ENCODE measurements at places on chromosomes 13 and 19.

DNA sequence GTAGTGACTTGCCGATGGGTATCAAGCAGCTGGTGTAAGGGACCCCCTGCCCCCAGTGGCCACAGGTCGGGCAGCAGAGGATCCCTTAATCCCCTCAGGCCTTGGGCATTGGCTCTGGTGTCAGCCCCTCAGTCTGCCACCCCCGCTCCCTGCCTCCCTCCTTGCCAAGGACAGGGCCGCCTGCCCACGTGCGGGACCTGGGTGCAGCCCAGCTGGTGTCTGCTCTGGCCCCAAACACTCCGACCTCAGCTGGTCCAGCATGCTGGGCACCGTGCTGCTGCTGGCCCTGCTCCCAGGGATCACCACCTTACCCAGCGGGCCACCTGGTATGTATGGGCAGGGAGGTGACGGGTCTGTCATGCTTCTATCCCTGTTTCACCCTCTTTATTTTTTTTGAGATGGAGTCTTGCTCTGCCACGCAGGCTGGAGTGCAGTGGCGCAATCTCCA is at the start of gene TGFBR3L:
Gene TGFBR3L, plus strand, starts transcription at position 233 of the 448 bp plus-strand sequence.
- no peak for DNase-seq

DNA sequence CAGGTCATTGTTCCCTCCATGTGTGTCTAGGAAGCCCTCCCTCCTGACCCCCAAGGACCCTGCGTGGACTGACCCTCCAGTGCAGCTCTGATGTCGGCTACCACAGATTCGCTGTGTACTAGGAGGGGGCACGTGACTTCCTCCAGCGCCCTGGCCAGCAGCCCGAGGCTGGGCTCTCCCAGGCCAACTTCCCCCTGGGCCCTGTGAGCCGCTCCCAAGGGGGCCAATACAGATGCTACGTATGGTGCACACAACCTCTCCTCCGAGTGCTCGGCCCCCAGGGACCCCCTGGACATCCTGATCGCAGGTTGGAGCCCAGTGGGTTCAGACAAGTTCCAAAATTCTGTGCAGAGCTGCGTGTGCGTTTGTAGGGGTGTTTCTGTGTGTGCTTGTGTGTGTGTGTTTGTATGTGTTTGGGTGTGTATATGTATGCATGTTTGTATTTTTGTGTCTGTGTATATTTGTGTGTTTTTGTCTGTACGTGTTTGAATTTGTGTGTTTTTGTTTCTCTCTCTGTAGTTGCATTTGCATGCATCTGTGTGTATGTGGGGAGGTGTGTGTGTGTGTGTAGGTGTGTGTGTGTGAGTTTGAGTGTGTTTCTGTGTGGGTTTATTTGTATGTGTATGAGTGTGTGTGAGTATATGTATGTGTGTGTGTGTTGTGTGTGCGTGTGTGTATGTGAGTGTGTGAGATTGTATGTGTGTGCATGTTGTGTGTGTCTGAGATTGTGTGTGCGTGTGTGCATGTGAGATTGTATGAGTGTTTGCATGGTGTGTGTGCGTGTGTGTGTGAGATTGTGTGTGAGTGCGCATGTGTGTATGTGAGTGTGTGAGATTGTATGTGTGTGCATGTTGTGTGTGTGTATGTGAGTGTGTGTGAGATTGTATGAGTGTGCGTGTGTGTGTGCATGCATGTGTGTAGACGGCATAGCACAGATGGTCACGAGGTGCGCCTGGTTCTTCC is 21.4 kb upstream of the LILRA2 start:
- no peak for DNase-seq

DNA sequence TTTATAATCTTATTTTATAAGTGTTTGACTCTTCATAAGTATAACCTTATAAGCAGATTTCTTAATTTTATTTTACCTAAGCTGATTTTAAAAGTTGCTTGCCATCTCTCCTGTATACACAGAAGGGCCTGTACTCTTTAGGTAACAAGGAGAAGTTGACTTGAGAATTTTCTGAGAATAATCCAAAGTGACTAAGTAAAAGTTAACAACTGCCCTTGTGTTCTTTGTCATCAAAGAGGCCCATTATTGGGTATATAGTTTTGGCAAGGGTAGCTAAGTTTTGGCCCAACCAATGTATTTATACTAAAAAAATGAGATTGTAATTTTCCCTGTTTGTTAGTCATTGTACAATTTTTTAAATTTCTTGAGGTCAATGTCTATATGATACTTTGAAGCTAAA is 3.2 kb downstream of the LCP1 start:
- no peak for DNase-seq

DNA sequence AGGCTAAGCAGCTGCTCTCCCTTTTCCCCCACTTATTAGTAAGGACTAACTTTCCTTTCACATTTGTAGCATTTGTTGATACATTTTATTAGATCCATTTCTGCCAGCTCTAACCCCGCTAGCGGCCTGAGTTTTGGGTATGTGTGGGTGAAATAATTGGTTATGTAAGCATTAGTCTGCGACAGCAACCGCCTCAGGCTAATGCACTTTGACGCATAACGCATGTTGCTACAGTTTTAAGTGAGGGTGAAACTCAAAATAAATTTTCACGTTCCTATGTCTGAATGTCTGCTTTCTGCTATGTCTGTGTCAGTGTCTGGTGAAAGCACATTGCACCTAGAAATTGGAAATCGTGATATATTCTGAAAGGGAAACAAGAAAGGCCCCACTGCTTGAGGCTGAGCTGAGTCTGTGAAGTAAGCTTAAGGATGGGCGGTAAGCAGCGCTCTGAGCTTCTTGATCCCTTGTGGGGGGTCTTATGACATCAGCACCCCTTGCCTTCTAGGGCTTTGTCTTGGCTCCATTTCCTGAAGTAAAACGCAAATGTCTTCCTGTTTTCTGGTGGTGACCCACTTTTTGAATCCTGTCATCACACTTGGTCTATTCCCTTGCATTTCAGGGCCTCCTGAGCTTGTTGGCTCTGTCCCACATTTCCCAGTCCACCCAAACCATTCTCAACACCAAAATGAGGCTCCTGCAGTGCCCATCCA is 648.3 kb upstream of the ARGLU1 start:
- no peak for DNase-seq

GRCh38 chr13:95588721-95589120 is 36.2 kb downstream of the CLDN10 start:
- DNase-seq = no peak

- DNase-seq = no peak
Measured at GRCh38 chr19:46069806-46070341, 29.1 kb upstream of the IGFL4 start.

DNA sequence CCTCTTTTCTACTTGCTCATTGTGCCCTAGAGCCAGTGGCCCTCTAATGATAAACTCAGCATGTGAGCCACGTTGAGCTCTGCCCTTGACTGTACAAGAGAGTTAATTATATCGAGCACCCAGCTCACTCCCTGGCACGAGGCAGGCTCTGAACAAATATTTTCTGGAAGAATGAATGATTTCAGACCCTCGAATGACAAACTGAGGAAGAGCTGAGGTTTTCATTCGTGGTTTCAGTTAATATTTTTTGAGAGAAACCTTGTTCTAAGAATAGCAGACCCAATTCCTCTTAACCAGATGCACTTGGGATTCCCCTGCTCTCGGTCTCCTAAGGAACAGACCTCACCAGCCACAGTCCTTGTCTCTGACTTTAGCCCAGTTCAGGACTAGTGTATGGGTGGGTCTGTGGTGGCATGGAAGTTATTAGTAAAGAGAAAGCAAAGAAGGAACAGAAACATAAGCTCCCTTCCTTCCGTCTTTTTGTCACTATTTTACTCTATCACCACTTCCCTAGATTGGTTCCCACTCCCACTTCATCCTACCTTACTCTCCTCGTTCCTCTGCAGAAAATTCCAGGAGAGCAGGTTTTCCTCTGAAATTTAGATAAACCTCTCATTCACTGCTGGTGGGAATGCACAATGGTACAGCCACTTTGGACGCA is 22.1 kb upstream of the WDFY2 start:
- DNase-seq = no peak

- no peak for DNase-seq
Measured at GRCh38 chr13:42656958-42657357, 83.0 kb downstream of the TNFSF11 start.

GRCh38 chr13:75871059-75871458 is 234.9 kb downstream of the LMO7 start:
- no peak for DNase-seq

- DNase-seq = no peak
Measured at GRCh38 chr19:15123031-15123890, 16.1 kb downstream of the SYDE1 start.

- no peak for DNase-seq
Measured at GRCh38 chr13:64697226-64697625, 2532.9 kb downstream of the PCDH9 start.

DNA sequence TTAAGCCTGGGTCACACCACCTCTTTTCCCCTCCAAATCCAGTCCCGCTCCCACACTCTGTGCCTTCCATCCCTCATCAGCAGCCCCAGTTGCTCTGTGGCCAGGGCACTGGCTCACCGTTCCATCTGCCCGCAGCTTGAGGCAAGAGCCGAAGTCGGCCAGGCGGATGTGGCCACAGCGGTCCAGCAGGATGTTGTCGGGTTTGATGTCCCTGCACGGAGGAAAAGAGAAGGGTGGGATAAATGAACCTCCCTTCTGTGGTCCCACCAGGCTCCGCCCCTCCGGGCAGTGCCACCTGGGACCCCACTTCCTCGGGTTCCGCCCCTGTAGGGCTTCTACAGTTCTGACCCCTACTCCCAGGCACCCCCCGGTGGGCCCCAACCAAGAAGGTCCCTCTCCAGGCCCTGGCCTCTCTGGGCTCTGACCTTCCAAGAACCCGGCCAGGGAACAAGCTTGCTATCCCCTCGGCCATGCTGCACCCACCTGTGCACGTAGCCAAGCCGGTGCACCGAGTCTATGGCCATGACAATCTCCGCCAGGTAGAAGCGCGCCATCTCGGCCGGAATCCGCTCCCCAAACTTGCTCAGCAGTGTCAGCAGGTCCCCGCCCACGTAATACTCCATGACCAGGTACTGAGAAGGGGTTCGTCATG is 4.2 kb downstream of the DMPK start:
- DNase-seq = no peak

GRCh38 chr13:37047032-37047431 is 12.5 kb downstream of the SUPT20H start:
- DNase-seq = no peak

GRCh38 chr13:106526738-106527444 is 8.6 kb downstream of the EFNB2 start:
- DNase-seq = no peak

DNA sequence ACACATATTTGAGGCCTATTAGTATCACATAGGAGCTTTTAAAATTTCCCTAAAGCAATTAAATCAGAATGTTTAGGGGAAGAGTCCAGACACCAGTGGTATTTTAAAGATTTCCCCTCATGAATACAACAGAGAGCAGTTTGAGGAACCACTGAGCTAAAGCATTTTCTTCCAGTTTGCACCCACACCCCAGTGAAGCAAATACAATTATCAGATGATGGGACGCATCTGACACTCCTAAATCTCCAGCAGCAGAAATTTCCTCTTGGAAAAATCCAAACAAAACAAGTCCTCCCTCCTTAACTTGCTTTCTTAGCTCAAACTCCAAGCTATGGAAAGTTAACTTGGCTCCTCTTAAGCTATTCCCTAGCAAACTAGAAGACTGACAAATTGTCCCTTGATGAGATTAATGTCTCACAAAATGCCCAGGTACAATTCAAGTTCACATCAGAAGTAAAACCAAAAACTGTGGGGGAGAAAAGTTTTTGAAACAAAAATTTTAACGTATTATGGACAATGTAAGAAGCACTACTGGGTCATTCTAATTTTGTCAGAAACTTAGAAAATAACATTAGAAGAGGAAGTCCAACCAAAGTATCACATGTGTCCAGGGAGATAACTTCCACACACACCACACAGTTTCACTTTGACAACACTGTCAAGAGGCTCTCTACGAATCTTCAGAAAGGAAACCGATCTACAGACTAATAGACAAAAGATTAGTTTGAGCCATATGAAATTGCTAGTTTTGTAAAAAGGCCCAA is 74.1 kb downstream of the ABCC4 start:
- DNase-seq = no peak

DNA sequence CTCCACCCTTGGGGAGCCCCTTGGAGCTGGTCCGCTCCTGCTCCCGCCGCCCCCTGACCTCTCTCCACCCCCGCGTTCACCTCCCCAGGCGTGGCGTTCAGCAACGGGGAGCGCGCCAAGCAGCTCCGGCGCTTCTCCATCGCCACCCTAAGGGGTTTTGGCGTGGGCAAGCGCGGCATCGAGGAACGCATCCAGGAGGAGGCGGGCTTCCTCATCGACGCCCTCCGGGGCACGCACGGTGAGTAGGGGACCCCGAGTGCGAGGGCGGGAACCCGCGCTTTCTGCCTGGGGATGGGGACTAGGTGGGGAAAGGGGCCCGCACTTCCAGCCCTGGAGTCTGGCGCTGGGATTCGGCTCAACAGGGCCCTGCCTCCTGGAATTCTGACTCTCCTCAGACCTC is 1.7 kb downstream of the CYP2A13 start:
- DNase-seq = no peak

GRCh38 chr13:113928685-113929627 is 44.9 kb downstream of the C13orf46 start:
- no peak for DNase-seq

DNA sequence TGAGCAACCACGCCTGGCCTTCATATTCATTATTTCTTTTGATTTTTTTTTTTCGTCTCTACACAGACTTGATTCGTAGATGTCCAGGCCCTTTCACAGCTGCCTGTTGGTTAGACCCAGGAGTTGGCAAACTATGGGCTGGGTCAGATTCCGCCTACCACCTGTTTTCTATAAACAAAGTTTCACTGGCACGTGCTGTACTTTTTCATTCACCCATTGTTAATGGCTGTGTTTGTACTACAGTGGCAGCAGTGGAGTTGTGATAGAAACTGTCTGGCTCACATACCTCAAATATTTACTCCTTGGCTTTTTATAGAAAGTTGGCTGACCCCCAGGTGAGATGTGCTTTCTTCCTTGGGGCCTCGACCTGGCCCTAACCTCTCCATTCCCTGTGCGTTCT is 72.9 kb upstream of the TEX29 start:
- DNase-seq = no peak

- no peak for DNase-seq
Measured at GRCh38 chr13:85241060-85241459, 558.2 kb downstream of the SLITRK6 start.

DNA sequence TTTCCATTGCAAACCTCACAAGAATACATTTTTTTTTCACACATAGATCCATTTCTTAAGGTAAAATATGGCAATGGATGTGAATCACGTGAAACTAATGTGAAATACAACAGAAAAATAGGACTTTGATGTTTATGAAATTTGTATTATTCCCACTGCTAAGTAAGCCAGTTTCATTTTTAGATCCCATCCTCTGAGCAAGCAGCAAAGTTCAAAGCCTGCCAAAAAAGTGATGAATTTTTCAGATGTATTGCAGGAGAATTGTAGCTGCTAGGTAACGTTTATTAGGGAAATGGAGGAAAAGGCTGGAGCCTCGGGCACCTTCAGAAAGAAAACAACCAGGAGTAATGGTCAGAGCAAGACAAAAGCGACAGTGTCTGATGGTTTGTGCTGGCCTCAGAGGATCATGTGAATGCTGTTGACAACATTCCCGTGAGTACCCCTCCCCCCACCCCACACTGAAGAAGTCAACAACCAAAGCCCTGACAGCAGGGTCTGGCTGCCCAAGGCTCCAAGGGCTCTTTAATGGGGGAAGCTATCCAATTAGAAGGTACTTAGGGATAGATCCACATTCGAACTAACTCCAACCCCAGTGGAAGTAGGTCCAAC is 95.5 kb downstream of the OXGR1 start:
- no peak for DNase-seq

GRCh38 chr13:53127373-53127772 is 98.8 kb downstream of the OLFM4 start:
- DNase-seq = no peak

GRCh38 chr13:68509734-68510621 is 1279.8 kb upstream of the PCDH9 start:
- no peak for DNase-seq
